ENCODE measurements at places on chromosomes 5 and 9.
A peak's percentile ranks its signal among the peaks of the same experiment; 100 is the strongest.

DNA sequence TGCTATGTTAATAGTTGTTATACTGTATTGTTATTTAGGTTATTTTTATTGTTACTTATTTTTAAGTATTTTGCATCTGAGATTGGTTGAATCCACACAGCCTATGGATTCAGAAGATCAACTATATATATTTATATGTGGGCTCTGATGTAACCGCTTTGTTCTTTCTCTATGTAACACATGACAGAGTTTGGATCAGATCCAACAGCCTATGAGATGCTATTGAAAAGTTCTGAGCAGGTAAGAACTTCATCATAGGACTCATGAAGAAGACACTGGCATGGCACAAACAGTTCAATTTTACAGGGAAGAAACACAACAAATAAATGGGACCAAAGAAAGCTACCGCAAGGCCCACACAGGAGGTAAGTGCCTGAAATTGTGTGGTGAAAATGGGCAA, 93.4 kb downstream of the GNAQ start:
- DNase-seq, result no peak

GRCh38 chr5:78757269-78758053, 108.9 kb upstream of the LHFPL2 start:
- DNase-seq, result peak; percentile 44

DNA sequence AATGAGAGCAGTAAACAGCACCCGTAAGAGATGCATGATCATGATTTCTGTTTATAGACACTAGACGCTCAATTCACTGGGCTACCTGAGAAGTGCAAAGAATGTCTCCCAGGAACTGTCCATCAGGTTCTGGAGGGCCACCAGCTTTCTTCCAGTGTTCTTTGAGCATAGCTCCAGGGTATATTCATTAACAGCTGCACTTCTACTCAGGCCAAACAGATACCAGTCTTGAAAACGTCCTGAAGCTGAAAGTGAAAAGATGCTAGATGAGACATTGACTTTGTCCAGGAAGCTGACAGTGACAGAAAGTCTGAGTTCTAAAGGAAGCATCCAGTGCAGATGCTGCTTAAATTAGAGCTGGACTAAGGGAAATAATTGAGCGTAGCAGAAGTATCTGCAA, 488.7 kb upstream of the TYRP1 start:
- DNase-seq, result no peak

DNA sequence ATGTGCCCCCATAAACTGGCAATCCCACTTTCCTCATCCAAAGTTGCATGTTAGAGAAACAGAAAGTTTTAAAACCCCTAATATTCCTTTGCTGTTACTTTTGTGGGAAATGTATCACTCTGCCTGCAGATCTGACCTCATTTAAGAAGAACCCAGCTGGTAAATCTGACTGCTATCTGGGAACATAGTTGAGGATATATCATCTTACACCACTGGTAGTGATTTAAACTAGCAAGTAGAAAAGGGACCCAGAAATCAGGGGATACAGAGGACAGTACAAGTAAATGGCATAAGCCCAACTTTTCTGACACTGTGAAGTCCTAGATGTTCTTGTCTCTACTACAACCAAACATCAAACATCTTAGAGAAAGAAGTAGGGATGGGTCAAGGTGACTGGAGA, 1060.5 kb upstream of the DMAC1 start:
- no peak for DNase-seq

DNA sequence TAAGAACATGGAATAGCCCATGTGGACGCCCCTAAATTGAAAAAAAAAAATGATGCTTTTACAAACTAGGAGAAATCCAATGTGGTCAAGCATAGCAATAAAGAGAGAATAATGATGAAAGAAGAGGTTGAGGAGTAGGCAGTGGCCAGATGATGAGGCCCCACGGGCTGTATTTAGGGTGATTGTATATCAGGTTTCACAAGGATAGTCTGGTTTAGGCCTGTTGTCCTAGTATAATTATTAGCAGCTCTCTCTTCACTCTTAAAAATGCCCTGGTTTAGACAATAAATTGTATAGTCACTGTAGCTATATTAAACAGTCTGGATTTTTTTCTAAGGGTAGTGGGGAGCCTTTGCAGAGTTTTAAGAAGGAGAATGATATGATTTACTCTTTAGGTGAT, 102.4 kb upstream of the PRRC1 start:
- DNase-seq, result no peak
